ENCODE measurements at places on chromosomes 6 and 20.

- no peak for DNase-seq
Measured at GRCh38 chr6:45681860-45682511, 304.3 kb upstream of the SUPT3H start.

- DNase-seq, result no peak
Measured at GRCh38 chr6:12490904-12491571, 200.9 kb downstream of the EDN1 start.

- no peak for DNase-seq
Measured at GRCh38 chr6:110456694-110457093, 19.7 kb downstream of the SLC22A16 start.

DNA sequence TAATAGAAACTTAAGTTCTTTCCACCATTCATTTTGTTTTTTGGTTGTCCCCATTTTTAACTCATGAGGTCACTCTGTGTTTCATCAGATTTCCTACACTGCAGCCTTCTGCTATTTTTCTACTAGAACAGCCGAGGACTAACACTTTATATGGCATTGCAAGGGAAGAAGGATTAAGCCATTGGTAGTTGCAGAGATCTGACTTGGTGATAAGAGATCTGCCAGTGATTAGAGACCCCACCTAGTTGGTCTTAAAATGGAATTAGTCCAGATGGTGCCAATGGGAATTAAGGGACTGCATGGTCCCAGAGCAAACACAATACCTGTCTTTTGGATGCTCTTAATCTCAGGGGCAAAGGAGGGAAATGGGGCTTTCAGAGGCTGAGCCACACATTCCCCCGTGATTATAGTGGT lies 125.5 kb upstream of the TMEM170B start:
- no peak for DNase-seq

DNA sequence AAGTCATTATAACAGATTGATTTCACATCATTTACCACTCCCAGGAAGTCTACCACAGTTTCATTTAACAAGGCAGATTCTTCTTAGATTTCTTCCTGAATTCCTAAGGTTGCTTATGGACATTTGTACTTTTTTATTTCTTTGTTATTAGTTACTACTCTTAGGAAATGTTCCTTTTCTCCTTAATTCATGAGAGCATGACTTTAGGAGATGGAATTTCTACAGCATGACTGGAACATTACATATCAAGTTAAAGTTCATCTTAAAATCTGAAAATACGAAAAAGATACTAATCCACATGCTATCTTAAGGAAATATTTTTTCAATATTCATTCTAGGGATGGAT lies 22.3 kb downstream of the CNKSR3 start:
- no peak for DNase-seq

DNA sequence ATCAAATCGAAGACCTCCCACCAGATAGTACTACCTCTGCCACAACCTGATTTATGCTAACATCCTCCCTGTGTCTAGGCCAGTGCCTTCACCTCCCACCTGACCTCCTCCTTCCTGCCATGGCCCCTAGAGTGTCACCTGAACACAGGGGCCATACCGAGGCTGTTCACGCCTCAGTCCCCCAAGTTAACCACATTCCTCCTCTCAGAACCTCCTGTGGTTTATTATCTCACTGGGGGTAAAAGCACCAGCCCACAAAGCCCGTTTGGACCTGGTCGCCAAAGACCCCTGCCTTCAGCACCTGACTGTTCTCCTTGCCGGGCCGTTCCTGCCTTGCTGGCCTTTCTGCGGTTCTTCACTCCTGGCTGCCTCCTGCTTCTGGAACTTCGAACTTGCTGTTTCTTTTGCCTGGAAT lies 13.7 kb downstream of the MAS1 start:
- DNase-seq, result no peak

DNA sequence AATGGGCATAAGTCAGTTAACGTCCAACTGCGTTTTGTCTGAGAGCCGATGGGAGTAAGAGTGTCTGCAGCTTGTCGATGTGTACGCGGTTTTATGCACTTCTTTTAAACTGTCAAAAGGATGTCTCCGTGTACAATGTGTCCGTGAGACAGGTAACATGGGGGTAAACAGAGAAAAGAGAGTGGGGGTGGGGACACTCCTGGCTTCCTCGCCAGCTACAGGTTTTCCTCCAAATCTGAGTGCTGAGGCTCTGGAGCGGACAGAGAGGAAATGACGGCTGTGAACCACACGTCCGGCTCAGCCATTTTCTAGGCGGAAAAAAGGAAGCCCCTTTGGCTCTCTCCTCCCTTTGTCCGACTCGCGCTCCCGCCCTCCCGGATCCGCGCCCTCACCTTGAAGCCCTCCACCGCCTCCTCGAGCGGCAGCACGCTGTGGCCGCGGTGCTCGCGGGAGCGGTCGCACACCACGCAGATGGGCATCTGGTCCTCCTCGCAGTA lies 916 bp downstream of the TRIM27 start:
- DNase-seq, result no peak

DNA sequence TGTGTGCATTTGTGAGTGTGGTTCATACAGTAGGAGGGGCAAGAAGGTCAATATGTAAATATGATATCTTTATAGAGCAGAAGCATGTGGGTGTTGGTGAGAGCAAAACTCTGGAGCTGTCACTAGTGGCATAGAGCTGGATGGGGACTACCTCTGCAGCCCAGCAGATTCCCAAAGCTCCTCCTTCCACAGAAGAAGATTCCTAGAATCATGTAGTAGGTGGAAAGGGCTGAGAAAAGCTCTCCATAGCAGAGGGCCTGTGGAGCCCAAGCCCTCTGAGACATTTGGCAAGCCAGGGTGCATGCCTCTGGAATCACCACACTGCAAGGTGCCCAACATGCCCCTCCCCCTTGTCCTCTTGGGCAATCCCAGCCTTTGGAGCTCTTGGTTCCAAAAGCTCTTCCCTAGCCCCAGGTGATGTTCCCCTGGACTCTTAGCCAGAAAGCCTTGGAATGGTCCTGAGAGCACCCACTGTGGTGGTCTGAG lies 233.2 kb downstream of the LRFN2 start:
- no peak for DNase-seq

- DNase-seq, result no peak
Measured at GRCh38 chr20:56217829-56218228, 30.7 kb upstream of the MC3R start.

DNA sequence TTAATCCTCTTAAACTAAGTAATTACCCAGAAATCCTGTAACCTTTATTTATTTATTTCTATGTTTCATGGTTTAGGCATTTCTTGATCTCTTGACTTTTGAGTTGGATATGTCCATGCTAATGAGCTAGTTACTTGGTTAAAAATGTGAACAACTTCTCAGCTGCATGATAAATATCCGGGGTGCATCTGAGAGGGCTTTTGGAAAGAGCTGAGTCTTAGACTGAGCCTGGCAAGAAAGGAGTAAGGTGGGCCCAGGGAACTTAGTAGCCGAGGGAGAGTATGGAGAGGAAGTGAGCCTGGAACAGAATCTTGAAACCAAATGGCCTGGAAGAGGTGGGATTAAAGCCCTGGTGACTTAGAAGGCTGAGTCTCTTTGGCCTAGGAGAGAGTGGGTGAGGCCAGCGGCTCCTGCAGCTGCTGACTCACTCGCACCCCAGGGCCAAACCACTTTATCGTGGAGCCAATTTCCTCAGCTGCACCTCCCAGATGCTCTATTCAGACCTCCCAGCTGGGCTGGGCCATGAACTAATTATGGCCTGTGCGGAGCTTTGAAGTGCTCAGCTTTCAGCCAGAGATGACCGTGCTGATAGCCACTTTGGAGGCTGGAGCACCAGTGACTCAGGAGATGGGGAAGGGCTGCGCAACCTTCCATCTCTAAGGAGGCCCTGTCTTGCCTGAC lies 19.1 kb downstream of the TGM3 start:
- DNase-seq, result no peak

DNA sequence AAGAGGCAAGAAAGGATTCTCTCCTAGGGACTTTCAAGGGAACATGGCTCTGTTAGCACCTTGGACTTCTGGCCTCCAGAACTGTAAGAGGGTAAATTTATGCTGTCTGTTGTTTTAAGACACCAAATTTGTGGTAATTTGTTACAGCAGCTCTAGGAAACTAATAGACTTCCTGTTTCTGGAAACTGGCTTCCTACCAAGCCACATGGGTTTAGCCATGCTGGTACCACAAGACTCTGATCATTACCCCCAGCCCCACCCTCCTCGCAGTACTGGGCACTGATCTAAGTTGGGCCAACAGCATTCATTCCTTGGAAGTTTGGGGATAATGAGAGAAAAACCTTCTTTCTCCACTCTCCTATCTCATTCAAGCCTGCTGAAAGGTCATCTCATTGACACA lies 109.5 kb upstream of the SMLR1 start:
- DNase-seq, result no peak

DNA sequence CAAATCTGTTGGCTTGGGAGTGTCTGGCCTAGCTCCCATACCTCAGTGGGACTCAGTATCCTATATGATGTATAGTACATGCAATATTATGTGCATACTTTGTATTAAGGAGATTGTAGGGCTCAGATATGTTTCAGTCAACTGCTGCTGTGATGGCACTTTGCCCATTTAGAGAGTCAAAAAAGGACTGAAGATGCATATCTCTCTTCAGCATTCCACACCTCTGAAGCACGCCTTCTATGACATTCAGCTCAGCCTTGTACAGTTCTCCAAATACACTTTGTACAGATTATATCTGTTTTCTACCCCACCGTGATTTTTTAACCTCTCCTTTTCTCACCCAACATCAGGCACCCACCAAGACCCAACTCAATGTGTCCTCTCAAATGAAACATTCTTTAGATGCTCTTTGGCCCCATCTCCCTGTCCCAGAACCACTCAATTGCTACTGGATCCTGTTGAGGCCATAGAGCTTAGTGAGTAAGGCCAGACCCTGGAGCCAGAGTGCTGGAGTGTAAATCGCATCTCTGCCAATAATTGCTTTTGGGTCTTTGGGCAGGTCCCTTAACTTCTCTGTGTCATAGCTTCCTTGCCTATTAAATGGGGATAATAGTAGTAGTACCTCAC lies 15.6 kb downstream of the ENPP1 start:
- no peak for DNase-seq

- DNase-seq, result no peak
Measured at GRCh38 chr20:1946762-1947534, 46.9 kb downstream of the PDYN start.

DNA sequence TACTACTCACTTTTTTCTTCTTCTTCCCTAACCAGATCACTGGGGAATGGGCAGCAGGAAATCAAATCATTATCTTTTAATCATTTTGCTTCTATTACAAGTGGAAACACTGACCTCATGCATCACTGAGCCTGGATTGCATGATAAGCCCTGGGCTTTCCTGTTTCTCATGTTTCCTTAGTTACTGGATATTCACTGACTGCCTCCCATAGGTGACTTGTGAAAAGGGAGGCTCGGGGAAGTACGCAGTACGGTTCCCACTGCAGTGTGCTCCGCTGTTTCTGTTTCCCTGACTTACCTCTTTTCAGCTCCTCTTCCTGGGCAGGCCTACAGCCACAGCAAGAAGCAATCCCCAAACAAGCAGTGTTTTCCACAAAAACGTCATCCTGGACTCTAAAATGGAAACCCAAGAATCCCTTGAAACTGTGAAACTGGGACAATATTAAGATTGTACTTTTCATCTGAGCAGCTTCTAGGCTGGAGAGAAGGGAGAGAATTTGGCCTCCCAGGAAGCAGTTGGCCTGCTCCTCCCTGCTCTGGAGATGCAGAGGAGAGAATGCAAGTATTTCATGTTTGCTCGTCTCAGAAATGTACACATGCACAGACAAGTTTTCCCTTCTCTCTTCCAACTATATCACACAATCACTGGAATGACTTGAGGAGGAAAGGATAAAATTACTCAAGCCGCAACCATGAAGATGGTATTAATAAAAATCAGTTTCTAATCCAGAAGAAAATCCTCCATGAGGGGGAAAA lies 13.1 kb downstream of the BTNL2 start:
- DNase-seq, result no peak

DNA sequence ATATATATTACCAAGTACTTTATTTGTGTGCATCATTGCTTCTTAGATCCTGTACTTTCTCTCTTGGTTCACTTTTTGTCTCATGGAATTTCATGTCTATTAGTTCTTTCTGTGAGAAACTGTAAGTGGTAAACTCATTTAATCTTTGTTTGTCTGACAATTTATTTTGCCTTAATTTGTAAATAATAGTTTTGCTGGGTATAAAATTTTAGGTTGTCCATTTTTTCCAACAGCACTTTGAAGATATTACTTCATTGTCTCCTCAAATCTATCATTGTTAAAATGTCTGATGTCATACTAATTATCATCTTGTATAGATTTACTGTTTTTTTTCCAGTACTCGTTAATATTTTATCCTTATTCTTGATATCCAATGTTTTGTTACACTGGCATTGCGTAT lies 205.2 kb upstream of the CDYL start:
- no peak for DNase-seq

- DNase-seq, result no peak
Measured at GRCh38 chr6:159999240-159999671, 30.4 kb downstream of the IGF2R start.

- no peak for DNase-seq
Measured at GRCh38 chr20:39290575-39290974, 328.4 kb downstream of the DHX35 start.

- no peak for DNase-seq
Measured at GRCh38 chr6:153816366-153816765, 222.7 kb upstream of the OPRM1 start.

DNA sequence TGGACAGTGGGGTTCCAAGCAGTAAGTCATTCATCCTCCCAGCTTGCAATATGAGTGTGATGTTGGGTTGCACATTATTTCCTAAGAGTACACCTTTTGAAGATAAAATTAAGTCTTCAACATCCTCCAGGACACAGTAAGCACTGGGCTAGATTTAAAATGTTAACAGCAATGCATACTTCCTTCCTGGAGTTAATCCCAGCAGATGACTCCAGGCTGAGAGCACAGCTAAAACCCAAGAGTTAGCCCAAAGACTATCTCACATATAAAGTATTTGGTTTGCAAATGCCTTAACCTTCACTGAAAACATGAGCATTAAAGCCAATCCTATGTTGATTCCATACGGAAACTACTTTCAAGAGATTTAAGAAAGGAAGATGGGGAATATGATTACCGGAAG lies 69.2 kb downstream of the SLC23A2 start:
- DNase-seq, result no peak

- no peak for DNase-seq
Measured at GRCh38 chr6:134368670-134369069, 50.8 kb upstream of the SGK1 start.

- no peak for DNase-seq
Measured at GRCh38 chr6:43192911-43193310, 10.9 kb downstream of the CUL9 start.
